Activated T-helper 1 cell treated with anti-CD3 and anti-CD28 coated beads, Interleukin-12 subunit alpha, Interleukin-12 subunit beta, Interleukin-2, Interleukin-4 antibody, amounts not matched to agents 30 ng/mL and 10 ng/mL and 1 ng/mL, durations not matched to agents 14 hours and 24 hours and 36 hours (primary cell): ENCODE measurements at places on chromosomes 7 and 10.

DNA sequence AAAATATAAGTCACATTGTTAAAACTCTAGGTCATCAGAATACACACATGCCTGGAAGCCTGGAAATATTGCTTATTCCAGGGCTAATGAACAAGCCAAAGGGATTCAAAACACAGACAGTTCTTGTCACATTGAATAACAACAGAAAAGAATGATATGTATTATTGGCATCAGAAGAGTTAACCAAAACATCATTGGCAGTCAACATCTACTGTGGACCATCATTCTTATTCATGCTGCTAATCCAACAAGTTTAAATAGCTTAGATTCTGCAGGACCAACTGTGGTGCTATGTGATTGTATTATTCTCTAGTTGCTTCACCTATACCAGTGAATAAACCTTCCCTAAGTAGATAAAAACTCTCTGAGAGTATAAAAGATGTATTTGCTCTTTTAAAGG is 198.3 kb downstream of the NEBL start:
- DNase-seq: no peak

- no peak for DNase-seq
Observed at GRCh38 chr7:132380059-132380458, 196.2 kb downstream of the PLXNA4 start.

DNA sequence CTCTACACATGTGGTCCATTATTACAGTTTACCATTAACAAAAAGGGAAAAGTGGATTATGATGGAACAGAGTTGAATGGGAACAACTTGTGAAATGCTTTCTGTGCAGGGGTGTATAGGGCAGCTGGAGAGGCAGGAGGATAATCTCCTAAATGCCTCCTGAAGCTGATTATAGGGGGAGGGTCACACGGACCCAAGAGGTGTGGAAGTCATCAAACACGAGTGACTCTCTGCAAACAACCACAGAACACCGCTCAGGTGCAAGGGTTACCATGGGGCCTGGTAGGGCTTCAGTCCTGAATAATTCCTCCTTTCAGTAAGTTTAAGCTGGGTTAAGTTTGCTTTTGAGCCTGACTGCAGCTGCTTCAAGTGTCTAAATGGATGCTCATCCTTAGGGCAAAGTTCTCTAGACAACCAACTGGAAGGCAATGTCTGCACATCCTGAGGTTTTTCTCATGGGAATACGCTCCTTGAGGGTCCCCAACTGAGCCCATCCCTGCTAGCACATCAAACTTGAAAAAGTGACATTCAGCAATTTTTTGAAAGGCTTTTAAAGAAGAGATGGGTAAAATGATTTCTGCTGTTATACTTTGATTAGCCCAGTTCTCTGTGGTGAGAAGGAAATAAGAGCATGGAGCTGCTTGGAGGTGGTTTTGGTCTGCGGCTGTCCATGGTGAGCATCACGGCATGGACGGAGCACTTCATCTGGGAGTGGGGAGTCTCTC is 1.9 kb downstream of the PDE6C start:
- no peak for DNase-seq

DNA sequence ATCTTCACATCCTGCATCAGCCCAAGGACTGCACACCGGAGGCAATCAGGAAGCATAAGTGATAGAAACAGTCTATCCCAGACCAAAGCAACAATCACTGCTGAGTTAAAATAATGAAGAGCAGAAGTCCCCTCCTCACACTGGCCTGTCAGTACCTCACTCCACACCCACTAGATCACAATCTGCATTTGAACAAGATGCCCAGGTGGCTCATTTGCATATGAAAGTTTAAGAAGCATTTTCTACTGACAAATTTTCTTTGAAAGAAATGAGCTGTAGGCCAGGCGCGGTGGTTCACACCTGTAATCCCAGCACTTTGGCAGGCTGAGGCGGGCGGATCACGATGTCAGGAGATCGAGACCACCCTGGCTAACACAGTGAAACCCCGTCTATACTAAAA is 77.4 kb downstream of the CUL2 start:
- DNase-seq: no peak

DNA sequence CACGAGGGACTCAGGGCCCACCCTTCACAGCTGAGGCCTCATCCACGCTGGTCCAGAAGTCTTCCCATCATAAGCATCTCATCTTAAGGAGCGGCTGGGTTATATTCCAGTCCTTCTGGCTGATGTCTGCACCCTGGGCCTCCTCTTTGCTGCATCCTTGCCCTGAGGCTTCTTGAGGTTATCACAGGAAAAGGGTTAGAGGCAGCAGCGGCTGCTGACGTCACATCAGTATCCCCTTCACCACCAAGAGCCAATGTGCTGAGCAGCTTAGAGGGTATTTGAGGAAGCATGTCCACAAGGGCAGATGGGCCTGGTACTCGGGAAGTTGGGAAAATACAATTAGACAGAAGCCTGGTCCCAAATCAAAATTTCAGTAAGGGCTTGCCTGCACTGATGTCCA is 125.1 kb downstream of the PLXNA4 start:
- no peak for DNase-seq
